ENCODE measurements at places on chromosomes 13 and 19.

GRCh38 chr13:90385781-90386489 lies 961.6 kb upstream of the MIR17HG start:
- no peak for DNase-seq

GRCh38 chr13:110149036-110149435 lies 157.9 kb downstream of the COL4A1 start:
- no peak for DNase-seq

DNA sequence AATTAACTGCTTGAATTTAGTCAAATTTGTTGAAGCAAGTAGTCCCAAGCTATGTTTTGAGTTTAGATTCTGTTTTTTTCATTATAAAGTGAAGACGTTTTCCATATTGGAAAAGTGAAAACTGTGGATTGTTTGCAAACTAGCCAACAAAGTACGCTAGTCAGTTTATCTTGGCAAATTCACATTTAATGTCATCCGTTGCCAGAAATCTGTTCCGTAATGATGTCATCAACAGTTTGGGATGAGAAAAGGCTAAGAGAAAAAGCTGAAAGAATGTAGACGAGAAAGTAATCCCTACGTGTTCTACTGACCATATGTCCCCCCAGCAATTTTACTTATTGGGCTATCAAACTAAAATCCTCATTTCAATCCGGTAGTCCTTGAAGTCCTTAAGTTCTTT lies 419.6 kb downstream of the GPC6 start:
- DNase-seq, result no peak

GRCh38 chr19:32627714-32628270 lies 46.8 kb downstream of the PDCD5 start:
- DNase-seq, result no peak

- DNase-seq, result no peak
Observed at GRCh38 chr19:42850981-42851717, 28.4 kb downstream of the PSG1 start.

- no peak for DNase-seq
Observed at GRCh38 chr13:27783111-27783510, 9.2 kb upstream of the GSX1 start.

GRCh38 chr13:59906413-59907049 lies 257.2 kb downstream of the DIAPH3 start:
- no peak for DNase-seq

DNA sequence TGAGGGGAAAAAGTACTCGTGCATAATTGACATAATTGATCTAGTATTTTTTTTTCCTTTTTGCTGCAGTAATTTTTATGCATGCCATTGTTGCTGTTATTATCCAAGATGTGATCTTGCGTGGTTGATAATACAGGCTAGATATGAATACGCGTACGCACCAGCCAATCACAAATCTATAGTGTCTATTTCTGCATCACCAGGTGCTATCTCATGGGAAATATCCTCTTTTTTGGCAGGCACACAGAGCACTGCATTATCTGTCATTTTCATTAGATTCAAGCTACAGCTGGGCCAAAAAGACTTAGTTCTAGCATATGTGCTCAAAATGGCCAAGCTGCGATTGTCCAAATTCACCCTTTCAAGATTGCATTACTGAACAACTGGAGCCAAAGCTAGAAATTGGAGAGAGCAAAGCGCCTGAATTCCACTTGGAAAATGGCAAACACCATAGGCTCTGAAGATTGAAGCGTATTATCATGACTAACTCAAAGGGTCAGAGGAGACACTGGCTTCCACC lies 181.1 kb downstream of the TSHZ3 start:
- no peak for DNase-seq

GRCh38 chr19:6750062-6750461 lies 10.6 kb downstream of the TRIP10 start:
- no peak for DNase-seq

- no peak for DNase-seq
Observed at GRCh38 chr13:113497217-113497616, 6.7 kb upstream of the DCUN1D2 start.

DNA sequence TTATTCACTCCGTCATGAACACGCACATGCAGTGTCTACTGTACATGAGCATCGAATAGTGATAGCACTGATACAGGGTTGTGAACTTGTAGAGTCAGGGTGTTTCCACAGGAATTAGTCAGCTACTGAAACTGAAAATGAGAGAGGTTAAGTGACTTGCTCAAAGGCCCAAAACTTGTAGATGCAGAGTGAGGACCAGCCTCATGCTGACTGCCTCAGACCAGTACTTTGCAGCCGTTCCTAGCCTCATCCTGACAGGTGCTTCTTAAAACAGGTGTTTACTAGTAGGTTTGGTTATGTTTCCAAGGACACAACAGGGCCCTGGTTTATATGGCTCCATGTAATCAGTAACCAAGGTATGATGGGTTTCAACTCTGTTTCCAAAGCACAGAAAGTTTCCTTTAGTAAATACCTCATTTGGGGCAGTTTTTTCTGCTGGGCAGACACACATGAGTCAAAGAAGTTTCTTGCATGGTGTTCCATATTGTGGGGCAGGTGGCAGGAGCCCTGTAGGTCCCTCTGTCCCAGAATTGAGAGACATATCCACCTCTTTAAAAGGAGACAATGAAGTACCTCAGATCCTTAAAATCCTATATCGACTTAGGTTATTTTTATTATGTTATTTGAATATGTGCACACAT lies 16.0 kb downstream of the FGF9 start:
- no peak for DNase-seq

- DNase-seq, result peak; percentile 53
Observed at GRCh38 chr19:48683349-48683748, 10.5 kb upstream of the NTN5 start.

- no peak for DNase-seq
Observed at GRCh38 chr19:14950421-14950820, 9.1 kb downstream of the OR7C2 start.

DNA sequence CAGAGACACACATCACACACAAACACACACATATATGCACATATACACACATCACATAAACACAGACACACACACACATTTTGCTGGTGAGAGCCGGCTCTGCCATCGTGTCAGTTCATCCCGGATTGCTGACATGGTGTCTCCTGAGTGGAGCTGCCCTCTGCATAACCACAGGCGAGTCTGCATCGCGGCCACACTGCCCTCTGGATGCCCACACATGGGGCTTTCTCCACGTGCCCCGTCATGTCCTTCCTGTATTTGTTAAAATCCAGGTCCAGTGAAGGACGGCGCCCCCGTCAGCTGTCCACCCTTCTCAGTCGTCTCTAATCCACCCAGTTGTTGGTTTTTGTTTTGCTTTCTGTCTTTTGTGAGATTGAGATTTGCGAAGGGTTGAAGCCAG lies 52.6 kb upstream of the F7 start:
- DNase-seq, result no peak

DNA sequence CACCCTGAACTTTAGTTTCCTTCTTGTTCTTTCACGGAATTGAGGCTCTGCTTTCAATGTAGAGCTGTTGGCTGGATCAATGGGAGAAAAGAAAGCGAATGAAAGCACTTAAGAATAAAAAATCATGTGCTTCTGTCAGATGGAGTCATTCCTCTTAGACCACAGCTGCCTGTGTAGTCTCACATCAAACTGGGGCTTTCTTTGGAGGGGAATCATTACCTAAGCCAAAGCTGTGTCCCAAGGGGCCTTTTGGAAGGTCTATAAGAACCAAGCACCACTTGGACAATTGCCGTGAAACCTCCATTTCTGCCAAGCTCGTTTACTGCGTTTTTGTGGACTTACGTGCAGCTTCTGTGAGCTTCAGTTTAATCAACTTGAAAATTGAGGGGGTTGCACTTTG lies 44.2 kb upstream of the RNF113B start:
- no peak for DNase-seq

DNA sequence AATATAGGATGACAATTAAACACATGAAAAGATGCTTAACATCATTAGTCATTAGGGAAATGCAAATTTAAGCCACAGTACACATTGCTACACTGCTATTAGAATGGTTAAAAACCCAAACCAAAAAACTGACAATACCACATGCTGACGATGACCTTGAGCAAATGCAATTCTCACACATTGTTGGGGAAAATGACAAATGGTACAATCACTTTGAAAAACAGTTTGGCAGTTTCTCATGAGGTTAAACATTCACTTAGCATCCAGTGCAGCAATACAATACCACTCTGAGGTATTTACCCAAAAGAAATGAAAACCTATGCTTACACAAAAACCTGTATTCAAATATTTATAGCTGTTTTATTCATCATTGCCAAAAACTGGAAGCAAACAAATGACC lies 11.3 kb downstream of the FLT3 start:
- no peak for DNase-seq

DNA sequence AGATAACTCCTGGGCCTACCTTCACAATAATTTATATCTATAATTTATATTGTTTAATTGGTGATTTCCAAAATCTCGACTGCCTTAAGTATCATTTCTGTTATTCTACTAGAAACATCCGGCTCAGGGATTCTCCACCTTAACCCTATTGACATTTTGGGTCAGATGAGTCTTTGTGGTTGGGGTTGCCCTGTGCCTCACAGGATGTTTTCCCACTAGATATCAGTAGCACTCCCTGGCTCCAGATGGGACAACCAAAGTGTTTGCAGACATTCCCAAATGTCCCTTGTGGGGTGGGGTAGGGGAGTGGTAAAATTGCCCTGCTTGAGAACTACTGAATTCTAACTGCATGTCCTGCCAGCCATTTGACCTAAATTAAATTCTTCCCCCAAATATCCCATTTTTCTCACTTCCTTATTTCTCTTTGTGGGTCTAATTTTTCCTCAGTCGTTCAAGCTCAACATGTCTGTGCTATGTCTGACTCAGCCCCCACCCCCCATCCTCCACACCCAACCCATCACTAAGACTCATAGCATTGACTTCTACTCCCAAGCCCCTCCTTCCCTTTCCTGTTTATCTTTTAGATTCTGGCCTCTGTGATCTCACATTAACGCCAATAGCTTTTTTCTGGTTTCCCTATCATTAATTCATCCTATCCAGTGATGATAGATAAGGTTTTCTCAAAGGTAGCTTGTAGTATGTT lies 545.1 kb downstream of the EFNB2 start:
- DNase-seq, result no peak

- no peak for DNase-seq
Observed at GRCh38 chr19:51980116-51980736, 6.4 kb downstream of the ZNF350 start.

DNA sequence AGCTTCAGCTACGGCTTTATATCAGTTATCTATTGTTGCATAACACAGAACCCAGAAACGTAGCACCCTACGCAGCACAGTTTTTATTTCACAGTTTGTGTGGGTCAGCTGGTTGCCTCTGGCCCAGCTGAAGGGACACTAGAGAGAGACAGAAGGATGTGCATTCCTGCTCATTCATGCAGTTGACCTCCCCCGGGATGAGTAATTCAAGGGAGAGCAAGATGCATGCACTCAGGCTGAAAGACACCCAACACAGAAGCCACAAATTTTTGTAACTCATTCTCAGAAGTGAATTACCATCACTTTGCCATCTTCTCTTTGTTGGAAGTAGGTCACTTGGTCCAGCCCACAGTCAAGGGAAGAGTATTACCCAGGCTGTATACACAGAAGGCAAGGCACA lies 89.5 kb downstream of the EFNB2 start:
- no peak for DNase-seq

- DNase-seq, result no peak
Observed at GRCh38 chr13:68940049-68940448, 1167.6 kb upstream of the ATXN8OS start.

GRCh38 chr13:51091839-51092238 lies 19.2 kb downstream of the C13orf42 start:
- DNase-seq, result no peak

DNA sequence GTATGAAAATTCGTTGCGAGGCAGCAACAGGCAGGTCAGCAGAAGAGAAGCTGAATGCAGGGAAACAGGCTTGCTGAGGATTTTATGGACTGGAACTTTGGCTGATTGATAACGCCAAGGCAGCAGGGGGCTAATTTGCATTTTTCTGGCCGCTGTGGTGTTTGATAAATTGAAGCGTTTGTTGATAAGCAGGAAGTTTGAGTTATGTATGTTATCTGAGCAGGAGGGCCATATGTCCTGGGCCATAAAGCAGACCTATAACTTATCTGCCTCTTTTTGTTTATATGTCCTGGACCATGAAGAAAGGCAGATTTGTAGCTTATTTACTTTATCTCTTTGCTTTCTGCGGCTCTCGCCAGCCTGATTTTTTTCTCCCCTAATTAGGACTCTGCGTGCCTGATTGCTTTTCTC lies 65.9 kb downstream of the ZNF627 start:
- no peak for DNase-seq

DNA sequence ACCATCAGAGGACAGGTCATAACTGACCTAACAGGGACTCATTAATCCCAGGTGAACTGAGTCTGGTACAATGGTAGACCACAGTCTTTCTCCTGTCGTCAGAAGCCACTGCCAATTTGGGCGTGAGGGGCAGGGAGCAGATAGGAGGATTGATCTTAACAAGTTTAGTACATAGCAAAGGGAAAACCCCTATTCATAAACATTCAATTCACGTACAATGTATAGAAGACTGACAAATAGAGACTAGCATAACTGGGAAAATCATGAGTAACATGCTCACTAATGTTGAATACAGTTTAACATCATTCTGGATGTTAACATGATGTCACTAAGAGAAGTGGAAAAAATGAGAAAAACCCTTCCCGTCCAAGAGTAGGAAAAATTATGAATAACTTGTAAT lies 54.1 kb downstream of the SLC7A1 start:
- DNase-seq, result no peak

GRCh38 chr13:98523455-98524102 lies 53.3 kb downstream of the STK24 start:
- DNase-seq, result no peak

- DNase-seq, result no peak
Observed at GRCh38 chr13:78182813-78183212, 264.2 kb upstream of the EDNRB start.

DNA sequence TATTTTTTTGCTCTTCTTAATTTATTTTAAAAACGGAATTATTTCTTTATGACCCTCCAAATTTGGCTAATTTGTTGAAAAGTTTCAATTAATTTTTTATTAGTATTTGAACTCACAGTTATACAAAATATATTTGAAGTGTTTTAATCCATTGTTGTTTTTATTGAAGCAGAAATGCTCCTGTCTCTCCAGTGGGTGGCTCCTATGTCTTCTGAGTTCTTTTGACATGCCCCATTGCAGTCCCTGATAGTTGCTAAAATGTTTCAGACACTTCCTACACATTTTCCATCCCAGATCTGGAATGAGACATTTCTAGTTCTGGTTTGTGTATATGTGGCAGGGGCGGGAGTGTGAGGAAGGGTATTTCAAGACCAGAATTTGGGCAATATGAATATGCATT lies 579.4 kb upstream of the PRR20A start:
- DNase-seq, result no peak

- peak; percentile 46 for DNase-seq
Observed at GRCh38 chr13:79194272-79194671, 211.8 kb downstream of the RBM26 start.

Data from CD4-positive, alpha-beta T cell treated with Interferon alpha-2 for 1 hour (primary cell).